SJSA1 (cell line): ENCODE measurements at places on chromosomes 2 and 18.

- peaks cover 47% of the 10 kb centered on the region for H3K27me3 ChIP-seq
- no peaks in the 10 kb centered on the region for H3K36me3 ChIP-seq
- H3K27ac ChIP-seq = no peak overlapping the region
- no peak for DNase-seq
- 0 out of 2 replicates have a peak, but pooled peaks cover 5% of the 10 kb centered on the region for H3K4me1 ChIP-seq
- no peak overlapping the region for H3K4me3 ChIP-seq
Measured at GRCh38 chr18:34495506-34495905, 214.6 kb upstream of the DTNA start.

- H3K4me1 ChIP-seq = no peaks in the 10 kb centered on the region
- no peak overlapping the region for H3K27ac ChIP-seq
- H3K27me3 ChIP-seq = no peaks in the 10 kb centered on the region
- DNase-seq = no peak
- H3K36me3 ChIP-seq = no peaks in the 10 kb centered on the region
Measured at GRCh38 chr2:133885847-133886246, 317.6 kb upstream of the NCKAP5 start.

- H3K27me3 ChIP-seq = no peaks in the 10 kb centered on the region
- peaks cover 27% of the 10 kb centered on the region for H3K4me1 ChIP-seq
- H3K36me3 ChIP-seq = 0 out of 2 replicates have a peak, but pooled peaks cover 3% of the 10 kb centered on the region
- peak overlapping the region; percentile 53 for H3K4me3 ChIP-seq
- peak; percentile 30 for DNase-seq
Measured at GRCh38 chr2:64987001-64987955, 1.9 kb upstream of the SLC1A4 start.

DNA sequence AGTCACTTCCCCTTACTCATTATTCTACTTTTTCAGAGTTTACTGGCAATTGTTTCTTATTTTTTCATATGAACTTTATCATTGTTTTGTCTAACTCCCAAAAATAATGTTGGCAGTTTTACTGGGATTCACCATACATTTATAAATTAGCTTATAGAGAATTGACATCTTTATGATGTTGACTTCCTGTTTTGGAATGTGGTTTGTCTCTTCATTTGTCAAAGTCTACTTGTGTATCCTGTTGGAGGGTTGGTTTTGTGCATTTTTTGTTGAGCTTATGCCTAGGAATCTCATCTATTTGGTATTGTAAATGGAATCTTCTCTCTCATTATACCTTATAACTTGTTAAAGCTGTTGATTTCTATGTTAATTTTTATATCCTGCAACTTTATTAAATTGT, 16.4 kb downstream of the EPC2 start:
- no peaks in the 10 kb centered on the region for H3K27me3 ChIP-seq
- no peak for DNase-seq
- H3K27ac ChIP-seq = no peak overlapping the region
- H3K4me3 ChIP-seq = no peak overlapping the region
- H3K36me3 ChIP-seq = no peaks in the 10 kb centered on the region
- peaks cover 11% of the 10 kb centered on the region for H3K4me1 ChIP-seq

- no peak overlapping the region for H3K27ac ChIP-seq
- H3K36me3 ChIP-seq = no peaks in the 10 kb centered on the region
- no peaks in the 10 kb centered on the region for H3K27me3 ChIP-seq
- H3K4me1 ChIP-seq = no peaks in the 10 kb centered on the region
Measured at GRCh38 chr2:24926602-24927252, 6.7 kb upstream of the ADCY3 start.

DNA sequence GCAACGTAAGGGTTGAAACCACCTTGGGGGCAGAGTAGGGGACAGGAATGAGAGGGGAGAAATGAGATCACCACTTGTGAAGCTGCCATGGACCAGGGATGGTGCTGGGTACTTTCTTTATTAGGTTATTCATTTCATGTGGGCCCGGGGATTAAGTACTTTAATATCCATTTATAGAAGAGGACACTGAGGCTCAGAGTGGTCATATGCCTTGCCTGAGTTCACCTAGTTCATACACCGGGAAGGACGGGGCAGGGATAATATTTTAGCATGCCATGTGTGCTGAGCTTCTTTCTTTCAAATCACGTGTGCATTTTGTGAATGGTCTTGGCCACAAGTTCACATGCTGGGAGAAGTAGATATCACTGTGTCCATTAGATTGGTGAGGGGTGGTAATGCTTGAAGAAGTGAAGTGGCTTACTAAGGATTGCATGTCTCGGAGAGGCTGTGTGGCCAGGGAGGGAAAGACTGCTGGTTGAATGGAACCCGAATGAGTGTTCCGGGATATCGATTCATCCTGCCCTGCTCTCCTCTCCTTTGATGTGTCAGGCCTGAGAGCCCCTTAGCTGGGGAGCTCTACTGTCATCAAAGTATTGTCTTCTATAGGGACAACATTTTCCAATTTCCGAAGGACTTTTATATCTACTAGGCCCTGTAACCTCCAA, 187.1 kb downstream of the MYCN start:
- DNase-seq = no peak
- H3K36me3 ChIP-seq = no peaks in the 10 kb centered on the region
- H3K4me3 ChIP-seq = no peak overlapping the region

GRCh38 chr18:43034683-43035500, 80.6 kb downstream of the RIT2 start:
- DNase-seq = no peak
- no peak overlapping the region for H3K27ac ChIP-seq
- H3K4me3 ChIP-seq = no peak overlapping the region
- no peaks in the 10 kb centered on the region for H3K36me3 ChIP-seq
- H3K27me3 ChIP-seq = no peaks in the 10 kb centered on the region; the same call in 1 of the 2 replicates

DNA sequence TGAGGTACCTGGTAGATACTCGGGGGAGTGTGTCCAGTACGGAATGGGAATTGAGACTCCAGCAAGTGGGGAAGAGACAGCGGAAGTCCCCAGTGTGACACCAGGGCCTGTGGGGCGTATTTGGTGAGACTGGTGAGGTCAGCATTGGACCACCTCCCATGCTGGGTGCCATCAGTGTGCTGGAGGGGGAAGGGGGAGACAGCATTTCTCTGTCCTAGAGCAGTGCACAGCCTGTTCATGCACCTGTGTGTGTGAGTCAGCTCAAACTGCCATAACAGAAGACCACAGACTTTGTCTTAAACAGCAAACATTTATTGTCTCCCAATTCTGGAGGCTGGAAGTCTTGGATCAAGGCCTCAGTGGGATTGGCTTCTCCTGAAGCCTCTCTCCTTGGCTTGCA, 301.8 kb downstream of the GBX2 start:
- H3K27me3 ChIP-seq = no peaks in the 10 kb centered on the region
- no peaks in the 10 kb centered on the region for H3K4me1 ChIP-seq
- no peak overlapping the region for H3K27ac ChIP-seq
- no peak for DNase-seq
- no peak overlapping the region for H3K4me3 ChIP-seq

DNA sequence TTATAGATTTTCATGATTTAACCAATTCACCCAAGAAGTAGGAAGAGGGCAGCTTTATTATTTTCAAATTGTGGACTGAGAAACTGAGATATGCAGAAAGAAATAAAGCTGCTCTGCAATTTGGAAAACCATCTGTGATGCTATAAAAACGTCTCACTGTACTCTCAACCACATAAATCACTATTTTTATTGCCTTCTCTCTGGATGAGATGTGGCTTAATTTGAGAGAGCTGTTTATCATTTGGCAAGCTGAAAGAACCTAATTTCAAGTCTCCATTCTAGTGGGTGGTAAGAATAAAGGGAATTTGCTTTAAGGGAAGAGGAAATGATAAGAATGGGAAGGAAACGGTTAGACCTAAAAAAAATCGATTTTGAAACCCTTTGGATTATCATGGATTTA, 49.9 kb upstream of the CYP1B1 start:
- H3K27ac ChIP-seq = no peak overlapping the region
- H3K4me3 ChIP-seq = no peak overlapping the region
- no peaks in the 10 kb centered on the region for H3K27me3 ChIP-seq
- H3K4me1 ChIP-seq = no peaks in the 10 kb centered on the region; the same call in 1 of the 2 replicates
